ENCODE measurements at places on chromosomes 12 and 14.

DNA sequence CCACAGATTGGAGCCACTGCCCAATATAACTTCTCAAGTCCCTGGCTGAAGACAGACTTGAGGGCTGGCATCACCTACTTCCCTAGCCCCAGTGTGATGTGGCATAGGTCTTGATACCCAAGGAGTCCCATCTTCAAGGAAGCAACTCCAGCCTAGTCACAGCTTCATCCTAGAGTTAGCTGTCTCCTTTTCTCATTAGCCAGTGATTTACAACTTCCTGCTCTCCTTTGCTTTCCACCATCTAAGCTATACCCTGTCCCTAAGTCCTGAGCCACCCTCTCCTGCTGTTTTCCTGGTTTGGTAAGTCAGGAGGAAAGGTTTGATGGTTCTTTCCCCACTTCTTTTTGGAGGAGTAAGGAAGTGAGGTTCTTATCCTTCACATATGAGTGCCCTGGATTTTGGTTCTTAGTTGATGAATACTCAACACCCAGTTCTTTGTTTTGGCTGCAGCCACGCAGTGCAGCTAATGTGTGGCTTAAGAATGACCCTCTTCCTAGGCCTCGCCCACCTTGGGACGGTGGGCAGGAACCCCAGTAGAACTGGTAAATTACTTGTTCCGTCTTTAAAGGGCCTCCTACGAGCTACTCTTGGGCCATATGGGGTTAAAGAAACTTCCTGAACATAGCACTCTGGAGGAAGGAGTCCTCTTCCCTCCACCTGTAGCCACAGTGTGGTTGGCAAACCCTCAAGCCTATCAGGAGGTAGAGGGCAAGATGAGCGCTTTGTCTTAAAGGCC lies 3.9 kb upstream of the GPX2 start:
- DNase-seq = no peak

DNA sequence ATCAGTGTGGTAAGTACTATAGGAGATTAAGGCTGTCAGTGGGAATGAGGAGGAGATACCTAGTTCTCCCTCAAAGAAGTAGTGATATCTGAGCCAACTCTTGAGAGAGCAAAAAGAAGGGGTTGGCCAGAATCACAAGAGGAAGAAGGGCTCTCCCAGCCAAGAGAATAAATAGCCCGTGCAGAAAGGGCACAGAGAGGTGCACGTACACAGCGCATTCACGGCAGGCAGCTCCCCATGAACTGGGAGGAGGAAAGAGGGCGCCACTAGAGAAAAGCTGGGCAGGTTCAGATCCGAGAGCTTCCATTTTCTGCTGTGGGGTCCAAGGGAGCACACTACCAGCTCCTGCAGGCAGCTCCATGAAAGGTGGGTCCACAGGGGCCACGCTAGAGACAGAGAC lies 59.9 kb downstream of the PPP2R5E start:
- no peak for DNase-seq

DNA sequence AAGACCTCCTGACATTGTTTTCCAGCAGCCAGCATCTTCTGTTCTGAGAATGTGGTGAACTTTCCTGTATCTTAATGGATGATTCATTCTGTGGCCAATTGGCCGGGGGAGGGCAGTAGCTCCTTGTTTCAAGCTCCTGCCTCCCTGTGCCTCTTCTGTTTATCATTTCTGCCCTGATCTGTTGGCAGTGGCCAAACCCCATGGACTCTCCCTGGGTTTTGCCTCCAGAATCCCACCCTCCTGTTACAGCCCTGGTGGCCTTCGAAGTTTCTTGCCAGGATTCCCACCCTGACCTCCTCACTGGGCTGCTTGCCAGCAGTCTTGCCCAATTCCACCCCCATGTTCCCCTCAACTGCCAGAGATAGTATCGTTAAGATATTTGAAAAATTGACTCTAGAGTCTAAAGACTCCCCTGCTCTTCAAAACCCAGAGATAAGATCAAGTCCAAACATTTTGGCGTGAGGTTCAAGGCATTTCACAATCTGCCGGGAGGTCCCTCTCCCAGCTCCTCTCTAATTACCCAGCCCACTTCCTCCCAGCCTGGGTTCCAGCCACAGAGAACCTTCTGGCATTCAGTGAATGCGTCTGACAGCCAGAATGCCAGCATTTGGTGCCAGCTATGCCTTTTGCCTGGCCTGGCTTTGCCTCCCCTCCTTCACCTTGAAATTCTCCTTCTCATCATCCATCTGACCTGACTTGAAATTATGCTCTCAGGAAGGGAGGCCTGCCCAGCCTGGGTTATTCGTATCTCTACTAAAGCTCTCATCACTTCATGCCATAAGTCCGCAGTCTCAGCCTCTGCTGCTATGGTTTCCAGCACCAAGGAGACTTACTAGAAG lies 37.7 kb upstream of the TXNRD1 start:
- DNase-seq = no peak

DNA sequence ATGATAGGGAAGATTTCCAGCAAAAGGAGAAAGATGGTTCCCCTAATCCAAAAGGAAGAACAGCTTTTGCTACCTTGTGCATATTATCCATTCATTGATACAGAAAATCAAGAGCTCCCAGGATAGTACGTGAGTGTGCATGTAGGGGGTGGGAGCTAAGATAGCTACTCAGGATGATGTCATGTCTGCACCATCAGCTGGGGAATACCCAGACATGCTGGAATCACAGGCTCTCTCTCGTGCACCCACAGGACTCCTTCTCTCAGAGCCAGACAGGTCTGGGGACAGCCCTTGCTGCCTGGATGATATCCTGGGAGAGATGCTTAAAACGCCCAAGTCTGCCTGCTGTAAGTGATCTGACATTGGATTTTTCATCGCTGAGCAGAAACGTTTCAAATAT lies 38.9 kb downstream of the FOXN3 start:
- DNase-seq = no peak

DNA sequence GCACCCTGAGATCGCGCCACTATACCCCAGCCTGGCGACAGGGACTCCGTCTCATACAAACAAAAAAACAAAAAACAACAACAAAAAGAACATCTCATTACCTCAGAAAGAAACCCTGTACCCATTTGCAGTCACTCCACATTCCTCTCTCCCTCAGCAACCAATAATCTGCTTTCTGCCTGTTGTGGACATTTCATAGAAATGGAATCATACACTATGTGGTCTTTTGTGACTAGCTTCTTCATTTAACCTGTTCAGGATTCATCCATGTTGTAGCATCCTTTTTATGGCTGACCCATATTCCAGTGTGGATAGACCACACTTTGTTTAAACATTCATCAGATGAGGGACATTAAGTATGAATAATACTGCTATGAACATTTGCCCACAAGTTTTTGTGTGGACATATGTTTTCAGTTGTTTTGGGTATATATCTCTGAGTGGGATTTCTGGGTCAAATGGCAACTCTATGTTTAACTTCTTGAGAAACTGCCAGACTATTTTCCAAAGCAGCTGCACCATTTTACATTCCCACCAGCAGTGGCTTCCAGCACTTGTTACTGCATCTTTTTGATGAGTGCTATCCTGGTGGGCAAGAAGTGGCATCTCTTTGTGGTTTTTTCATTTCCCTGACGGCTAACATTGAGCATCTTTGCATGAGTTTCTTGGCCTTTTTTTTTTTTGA lies 5.9 kb upstream of the RCOR1 start:
- DNase-seq = no peak

- no peak for DNase-seq
Observed at GRCh38 chr12:107108995-107109508, 15.7 kb upstream of the CRY1 start.

- DNase-seq = no peak
Observed at GRCh38 chr12:115149685-115150378, 465.9 kb upstream of the TBX3 start.

DNA sequence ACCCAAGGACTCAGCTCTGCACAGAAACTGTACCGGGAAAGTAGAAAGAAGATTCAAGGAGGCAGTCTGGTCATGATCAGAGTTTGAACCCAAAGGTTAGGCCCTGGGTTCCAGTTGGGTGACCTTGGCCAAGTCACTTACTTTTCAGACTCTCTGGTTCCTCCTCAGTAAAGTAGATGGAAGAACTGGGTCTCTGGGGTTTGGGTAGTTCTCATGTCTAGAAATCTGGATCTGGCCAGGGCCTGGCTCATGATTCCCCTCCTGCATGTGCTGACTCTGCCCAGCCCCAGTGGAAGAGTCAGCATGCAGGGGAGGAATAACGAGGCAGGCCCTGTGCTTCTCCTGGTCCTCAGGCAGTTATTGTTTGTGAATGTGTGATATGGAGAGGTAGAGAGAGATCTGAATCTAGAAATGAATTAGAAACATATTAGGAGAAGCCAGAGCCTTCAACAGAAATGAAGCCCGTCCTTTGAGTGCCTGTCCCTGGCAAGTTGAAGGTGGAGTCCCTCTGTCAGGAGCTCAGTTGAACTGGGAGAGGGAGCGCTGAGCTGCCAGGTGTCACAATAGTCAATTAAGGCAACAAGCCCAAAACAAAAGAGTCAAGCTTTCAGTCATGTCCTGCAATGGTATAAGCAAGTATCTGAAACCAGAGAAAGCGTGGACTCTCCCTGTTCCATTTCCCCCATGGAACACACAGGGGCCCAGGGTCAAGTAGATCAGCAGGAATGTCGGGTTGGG lies 131.3 kb upstream of the HIF1A start:
- no peak for DNase-seq

GRCh38 chr14:57485635-57486034 lies 8.0 kb downstream of the CCDC198 start:
- DNase-seq = no peak

DNA sequence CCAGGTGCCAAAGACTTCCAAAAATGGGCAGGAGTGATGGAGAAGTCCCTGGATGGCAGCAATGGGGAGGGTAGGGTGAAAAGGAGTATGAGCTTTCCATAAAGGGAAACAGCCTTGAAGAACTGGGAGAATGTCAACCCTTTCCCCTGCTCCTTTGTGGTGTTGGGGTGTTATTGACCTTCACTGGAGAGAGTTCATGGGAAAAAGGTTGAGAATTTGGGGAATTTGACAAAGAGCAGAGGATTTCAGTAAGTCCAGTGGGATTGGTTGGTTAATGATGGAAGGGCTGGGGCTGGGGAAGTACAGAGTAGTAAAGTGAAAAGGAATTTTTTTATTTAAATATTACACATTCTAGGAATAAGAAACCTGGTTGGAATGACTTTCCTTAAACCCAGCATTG lies 116.6 kb downstream of the ERC1 start:
- DNase-seq = no peak

DNA sequence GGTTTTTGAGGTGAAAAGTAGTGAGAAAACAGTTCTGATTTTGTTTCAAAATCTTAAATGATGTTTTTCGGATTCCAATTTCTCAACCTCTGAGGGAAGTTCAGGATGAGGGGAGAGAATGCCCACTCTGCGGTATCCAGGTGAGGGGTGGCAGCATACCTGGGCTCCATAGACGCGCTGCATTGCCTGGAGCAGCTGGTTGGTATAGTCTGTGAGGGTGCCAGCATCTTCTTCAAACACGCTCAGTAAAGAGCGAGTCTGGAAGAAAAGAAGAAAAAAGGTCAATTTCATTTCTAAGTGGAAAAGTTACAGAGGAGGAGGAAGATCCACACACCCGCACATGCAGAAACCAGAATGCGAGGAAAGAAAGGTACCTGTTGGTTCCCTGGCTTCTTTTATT lies 7.0 kb downstream of the APPL2 start:
- no peak for DNase-seq

DNA sequence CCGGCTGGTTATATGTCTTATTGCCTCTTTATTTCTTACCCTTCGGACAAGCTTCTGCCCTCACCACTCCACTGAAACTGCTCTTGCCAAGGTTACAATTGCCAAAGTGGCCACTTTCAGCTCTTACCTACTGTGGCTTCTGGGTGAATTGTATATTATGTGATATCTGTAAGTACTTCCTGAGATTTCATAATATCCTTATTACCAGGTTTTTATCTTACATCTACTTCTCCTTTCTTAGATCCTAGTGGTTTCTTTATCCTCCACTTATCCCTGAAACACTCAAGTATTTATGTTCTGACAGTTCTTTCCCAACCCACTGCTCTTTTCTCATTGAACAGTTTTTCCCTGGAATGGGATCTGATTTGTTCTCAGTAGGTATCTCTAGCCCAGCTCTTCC lies 10.5 kb downstream of the CELA1 start:
- DNase-seq = no peak

- DNase-seq = no peak
Observed at GRCh38 chr14:31930070-31930469, 147.0 kb upstream of the ARHGAP5 start.

DNA sequence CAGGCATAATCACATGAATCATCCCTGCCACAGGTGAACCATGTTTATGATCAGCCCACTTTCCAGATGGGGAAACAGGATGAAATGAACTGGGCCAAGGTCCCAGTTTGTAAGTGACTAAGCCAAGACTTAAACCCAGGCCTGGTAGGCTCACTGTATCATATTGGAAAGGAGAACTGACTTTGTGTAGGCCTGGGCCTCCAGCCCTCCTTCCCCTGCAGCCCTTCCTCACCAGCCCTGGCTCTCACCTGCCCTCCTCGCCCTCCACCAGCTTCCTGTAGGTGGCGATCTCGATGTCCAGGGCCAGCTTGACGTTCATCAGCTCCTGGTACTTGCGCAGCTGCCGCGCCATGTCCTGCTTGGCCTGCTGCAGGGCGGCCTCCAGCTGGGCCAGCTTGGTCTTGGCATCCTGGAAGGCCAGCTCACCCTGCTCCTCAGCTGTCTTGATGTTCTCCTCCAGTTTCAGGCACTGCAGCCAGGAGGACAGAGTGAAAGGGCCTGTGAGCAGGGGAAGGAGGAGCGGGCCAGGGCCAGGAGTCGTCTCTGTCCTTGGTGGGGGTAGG lies 19.8 kb downstream of the KRT80 start:
- DNase-seq = no peak

- DNase-seq = no peak
Observed at GRCh38 chr14:96284430-96284829, 28.4 kb downstream of the BDKRB1 start.

- DNase-seq = no peak
Observed at GRCh38 chr12:14554281-14555007, 13.2 kb downstream of the PLBD1 start.

GRCh38 chr12:54937376-54937775 lies 47.2 kb downstream of the TESPA1 start:
- no peak for DNase-seq

DNA sequence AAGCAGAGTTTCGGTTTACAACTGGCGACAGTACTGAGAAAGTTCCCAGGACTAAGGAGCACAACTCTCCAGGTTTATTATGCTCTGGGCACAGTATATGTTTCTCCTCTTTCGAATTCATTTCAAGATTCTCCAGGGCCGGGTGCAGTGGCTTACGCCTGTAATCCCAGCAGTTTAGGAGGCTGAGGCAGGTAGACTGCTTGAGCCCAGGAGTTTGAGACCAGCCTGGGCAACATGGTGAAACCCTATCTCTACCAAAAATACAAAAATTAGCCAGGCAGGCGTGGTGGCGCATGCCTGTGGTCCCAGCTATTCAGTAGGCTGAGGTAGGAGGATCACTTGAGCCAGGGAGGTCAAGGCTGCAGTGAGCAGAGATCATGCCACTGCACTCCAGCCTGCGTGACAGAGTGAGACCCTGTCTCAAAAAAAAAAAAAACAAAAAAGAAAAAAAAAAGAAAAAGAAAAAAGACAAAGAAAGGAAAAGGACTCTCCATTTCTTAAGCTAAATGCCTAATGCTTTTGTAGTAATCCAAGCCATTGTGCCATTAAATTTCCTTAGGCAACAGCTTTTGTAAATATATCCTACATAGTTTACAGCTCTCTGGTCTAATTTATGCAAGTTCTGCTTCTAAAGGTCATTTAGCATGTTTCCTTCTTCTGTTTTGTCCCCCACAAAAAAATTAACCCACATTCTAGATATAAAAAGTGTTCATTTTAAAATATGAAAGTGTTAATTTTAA lies 34.8 kb downstream of the ATL1 start:
- DNase-seq = no peak

- no peak for DNase-seq
Observed at GRCh38 chr14:59046746-59047145, 141.7 kb upstream of the DAAM1 start.

GRCh38 chr14:35287431-35288013 lies 4.7 kb upstream of the PSMA6 start:
- no peak for DNase-seq
